Muscle of arm (tissue), 14 donors: ENCODE measurements at places on chromosomes 6 and 20. TPM values are rescaled to one million over a fixed set of nuclear protein-coding genes. Genes with fewer than 3 reads are reported as not detected.
A peak's percentile ranks its signal among the peaks of the same experiment; 100 is the strongest.

SMOC2 gene
- polyA plus RNA-seq = 81.5 TPM

TREM2 gene
- polyA plus RNA-seq = 0.39 TPM

DNA sequence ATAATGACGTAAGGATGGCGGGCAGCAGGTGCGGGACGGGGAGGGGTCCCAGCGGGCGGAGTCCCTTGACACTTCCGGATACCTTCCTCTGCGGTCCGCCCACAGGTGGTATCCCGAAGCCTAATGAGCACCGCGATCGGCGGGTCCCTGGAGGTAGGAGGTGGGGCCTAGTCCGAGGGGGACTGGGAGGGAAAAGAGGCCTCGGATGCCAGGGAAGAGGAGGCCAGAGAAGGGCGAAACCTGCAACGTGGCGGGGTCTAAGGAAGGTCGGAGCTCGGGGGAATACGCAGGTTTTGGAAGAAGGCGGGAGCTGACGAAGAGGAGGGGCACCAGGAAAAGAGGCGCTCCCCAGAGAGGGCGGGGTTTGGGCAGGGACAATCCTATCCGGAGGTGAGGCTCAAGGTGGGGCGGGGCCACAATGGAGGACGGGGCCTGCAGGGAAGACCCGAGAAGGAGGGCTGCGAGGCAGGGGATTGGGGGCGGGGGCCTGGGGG lies 3.7 kb downstream of the PRSS16 start:
- DNase-seq = no peak

DNA sequence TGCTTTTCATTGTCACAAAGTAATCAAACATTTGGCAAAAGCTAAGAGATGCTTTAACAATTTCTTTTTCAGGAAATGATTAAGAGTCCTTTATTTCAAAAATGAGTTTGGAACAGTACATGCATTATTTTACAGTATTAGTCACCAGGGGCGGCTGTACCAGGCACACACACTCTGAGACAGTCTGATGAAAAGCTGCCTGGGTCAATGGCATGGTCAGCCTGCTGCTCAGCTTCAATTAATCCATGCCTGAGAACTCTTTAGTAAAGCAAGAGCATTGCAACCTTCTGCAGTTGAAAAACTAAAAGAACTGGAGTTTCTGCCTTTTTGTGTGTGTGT lies 105.5 kb downstream of the TULP4 start:
- no peak for DNase-seq

GRCh38 chr20:49281059-49281912 lies 3.4 kb upstream of the ZNFX1 start:
- no peak for DNase-seq

- no peak for DNase-seq
Observed at GRCh38 chr6:44779130-44779826, 391.8 kb downstream of the CDC5L start.

DNA sequence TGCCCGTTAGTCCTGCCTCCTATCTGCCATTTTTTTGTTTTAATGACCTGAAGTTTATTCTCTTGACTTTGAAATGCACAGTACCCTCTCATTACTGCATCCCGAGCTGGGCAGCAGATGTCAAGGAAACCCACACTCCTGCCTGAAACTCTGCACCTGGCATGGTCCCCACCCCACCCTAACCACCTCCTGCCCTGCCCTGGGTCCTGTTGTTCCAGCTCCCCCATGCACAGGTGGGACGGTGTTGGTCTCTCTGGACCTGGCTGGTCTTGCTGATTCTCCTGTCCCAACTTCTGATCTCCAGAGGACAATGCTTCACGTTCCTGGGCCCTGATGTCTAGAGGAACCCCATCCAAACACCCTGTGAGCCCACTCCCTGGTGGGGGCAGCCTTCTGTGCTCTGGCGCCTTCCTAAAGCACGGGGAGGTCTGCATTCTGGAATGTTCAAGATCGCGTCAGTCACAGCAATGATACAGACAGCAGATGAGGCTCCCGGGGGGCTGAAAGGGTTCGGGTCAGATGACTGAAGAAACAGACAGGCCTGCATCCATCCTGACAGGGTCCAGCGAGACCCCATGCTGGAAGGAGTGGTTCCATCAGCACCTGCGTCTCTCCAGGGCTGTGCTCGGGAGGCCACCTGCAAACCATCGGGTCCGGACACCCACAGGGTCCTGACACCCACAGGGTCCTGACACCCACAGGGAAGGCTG lies 73.6 kb downstream of the ERMARD start:
- no peak for DNase-seq

GRCh38 chr6:135395136-135395535 lies 102.4 kb downstream of the AHI1 start:
- no peak for DNase-seq

GRCh38 chr6:38080360-38080759 lies 260.8 kb downstream of the ZFAND3 start:
- no peak for DNase-seq

DNA sequence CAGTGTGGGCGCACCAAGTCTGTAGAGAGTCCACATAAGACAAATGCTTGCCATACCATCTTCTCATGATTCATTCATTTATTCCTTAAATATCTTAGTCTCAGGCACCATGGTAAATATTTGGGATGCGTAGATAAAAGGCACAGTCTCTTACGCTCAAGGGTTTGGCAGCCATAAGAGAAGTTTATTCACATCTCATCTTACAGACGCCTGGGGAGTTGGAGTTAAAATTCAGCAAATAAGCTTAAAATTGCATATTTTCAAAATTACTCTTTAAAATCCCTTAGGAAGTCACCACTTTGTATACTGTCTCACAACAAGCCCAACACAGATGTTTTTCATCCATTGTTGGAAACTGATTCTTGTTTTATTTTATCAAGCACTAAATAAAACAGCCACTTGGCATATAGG lies 363.3 kb downstream of the KIF16B start:
- peak; percentile 63 for DNase-seq

GRCh38 chr6:51892750-51893149 lies 194.7 kb downstream of the PKHD1 start:
- no peak for DNase-seq

DNA sequence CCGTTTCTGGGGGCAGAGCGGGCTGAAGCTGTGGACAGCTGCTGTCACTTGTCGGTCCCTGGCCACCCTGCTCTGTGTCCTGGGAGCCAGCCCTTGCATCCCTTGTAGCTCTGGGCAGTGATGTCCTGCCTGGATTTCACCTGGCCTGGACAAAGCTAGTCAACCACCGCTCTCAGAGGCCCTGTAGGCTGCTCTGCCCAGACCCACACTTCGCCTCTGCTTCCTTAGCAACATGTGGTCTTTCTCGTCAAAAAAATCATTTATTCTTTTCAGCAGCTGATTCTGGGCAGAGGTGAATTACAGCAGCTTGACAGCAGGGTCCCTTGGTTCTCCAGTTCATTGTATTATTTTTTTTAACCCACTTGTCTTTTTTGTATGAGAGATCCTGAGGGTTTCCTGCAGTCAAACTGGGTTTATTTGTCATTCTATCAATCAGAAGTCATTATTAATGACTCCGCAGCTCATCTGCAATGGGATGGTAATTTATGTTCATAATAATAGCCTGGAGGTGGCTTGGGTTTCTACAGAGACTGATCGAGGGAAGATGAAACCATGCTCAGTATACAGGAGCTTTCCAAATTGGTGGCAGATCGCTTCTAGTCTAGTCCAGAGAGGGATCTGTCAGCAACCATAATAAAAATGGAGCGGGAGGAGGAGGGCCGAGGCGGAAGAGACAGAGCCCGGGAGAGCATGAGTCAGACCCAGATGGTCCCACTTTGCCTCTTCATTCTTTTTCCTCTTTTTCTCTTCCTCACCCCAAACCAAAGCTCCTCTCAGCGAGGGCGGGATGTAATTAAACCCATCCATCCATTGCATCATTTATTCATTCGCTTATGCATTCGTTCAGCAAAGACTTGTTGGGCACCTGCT lies 22.4 kb downstream of the EDN3 start:
- no peak for DNase-seq
